Type B pancreatic cell (in vitro differentiated cells): ENCODE measurements at places on chromosomes 1 and 21. TPM values are rescaled to one million over a fixed set of nuclear protein-coding genes. Genes with fewer than 3 reads are reported as not detected.

- H3K4me3 ChIP-seq = no peak overlapping the region
- DNase-seq = no peak
- no peak overlapping the region for H3K27ac ChIP-seq
- H3K4me1 ChIP-seq = peaks cover 4% of the 10 kb centered on the region
- H3K36me3 ChIP-seq = no peaks in the 10 kb centered on the region
- H3K27me3 ChIP-seq = no peaks in the 10 kb centered on the region
These were observed 51.1 kb downstream of the SUSD4 start for GRCh38 chr1:223312705-223313414.

DNA sequence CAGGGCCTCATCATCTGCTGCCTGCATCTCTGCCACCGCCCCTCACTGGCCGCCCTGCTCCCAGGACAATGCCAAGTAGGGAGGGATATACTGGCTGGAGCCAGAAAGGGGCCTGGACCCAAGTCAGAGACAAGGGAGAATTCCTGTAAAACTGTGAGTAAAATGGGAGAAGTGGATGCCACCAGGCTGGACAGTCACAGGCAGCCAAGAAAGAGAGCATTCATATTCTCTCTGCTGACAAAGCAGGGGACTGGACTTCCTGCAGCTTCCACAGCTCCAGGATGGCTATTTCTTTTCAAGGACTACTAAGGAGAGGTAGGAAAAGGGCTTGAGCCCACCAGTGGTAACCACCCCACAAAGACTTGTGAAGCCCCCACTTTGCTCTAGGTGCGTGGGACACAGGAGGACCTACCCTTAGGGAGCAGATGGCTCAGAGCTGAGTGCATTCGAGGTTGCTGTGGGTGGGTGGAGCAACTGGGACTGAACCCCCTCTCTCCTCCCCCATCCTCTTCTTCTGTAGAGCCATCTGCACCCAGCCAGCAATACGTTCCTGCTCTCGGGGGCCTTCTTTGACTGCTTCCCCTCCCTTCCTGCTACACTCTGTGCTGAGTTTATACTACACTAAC is 57.5 kb downstream of the GLIS1 start:
- peaks cover 37% of the 10 kb centered on the region for H3K4me1 ChIP-seq
- H3K4me3 ChIP-seq = peak overlapping the region; percentile 45
- no peak for DNase-seq
- peaks cover 63% of the 10 kb centered on the region for H3K27me3 ChIP-seq

GRCh38 chr1:28157894-28158293 is 18.6 kb downstream of the PTAFR start:
- DNase-seq = no peak
- H3K27ac ChIP-seq = no peak overlapping the region
- H3K27me3 ChIP-seq = no peaks in the 10 kb centered on the region
- no peak overlapping the region for H3K4me3 ChIP-seq
- no peaks in the 10 kb centered on the region for H3K36me3 ChIP-seq
- H3K4me1 ChIP-seq = no peaks in the 10 kb centered on the region

GRCh38 chr1:223363057-223363855 is 720 bp downstream of the SUSD4 start:
- H3K27me3 ChIP-seq = peaks cover 72% of the 10 kb centered on the region
- no peaks in the 10 kb centered on the region for H3K36me3 ChIP-seq
- no peak for DNase-seq
- peak overlapping the region; percentile 36 for H3K27ac ChIP-seq
- H3K4me1 ChIP-seq = peaks cover 12% of the 10 kb centered on the region
- peak overlapping the region; percentile 88 for H3K4me3 ChIP-seq

- H3K27ac ChIP-seq = no peak overlapping the region
- H3K36me3 ChIP-seq = peaks cover 4% of the 10 kb centered on the region
- no peak overlapping the region for H3K4me3 ChIP-seq
- no peaks in the 10 kb centered on the region for H3K4me1 ChIP-seq
- no peaks in the 10 kb centered on the region for H3K27me3 ChIP-seq
- peak; percentile 59 for DNase-seq
These were observed 19.5 kb upstream of the RNF223 start for GRCh38 chr1:1093610-1093943.

DNA sequence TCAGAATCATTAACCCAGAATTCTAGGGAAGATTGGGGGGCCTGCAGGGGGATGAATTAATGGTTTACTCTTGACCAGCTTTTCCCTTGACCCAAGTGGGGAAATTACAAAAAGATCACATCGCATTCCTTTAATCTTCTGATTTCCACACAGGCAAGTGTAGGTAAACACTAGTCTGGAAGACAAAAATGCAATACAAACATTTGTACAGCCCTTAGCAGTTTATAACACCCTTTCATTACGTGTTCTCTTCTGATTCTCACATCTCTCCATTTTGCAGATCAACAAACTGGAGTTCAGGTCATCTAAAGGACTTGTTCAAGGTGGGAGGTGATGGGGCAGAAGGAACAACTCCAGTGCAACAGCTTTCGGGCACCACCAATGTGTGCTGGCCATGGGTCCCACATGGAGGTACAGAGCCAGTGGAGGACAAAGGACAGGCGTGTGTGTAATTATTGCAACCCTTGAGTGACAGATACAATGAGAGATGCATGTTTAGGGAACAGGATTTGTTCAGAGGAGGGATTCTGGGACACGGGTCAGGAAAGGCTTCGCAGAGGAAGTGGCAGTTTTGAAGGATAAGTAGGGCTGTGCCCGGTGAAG is 20.4 kb downstream of the ATF3 start:
- peaks cover 12% of the 10 kb centered on the region for H3K27me3 ChIP-seq
- H3K4me1 ChIP-seq = no peaks in the 10 kb centered on the region
- H3K4me3 ChIP-seq = no peak overlapping the region
- DNase-seq = no peak

GRCh38 chr1:43327549-43328292 is 9.9 kb upstream of the MPL start:
- H3K36me3 ChIP-seq = no peaks in the 10 kb centered on the region
- no peak overlapping the region for H3K4me3 ChIP-seq
- no peak overlapping the region for H3K27ac ChIP-seq
- no peak for DNase-seq
- H3K4me1 ChIP-seq = no peaks in the 10 kb centered on the region

GRCh38 chr1:115098979-115099692 is 9.8 kb upstream of the TSPAN2 start:
- H3K4me1 ChIP-seq = peaks cover 11% of the 10 kb centered on the region
- H3K36me3 ChIP-seq = no peaks in the 10 kb centered on the region
- H3K27me3 ChIP-seq = peaks cover 5% of the 10 kb centered on the region
- peak overlapping the region; percentile 67 for H3K27ac ChIP-seq
- peak overlapping the region; percentile 67 for H3K4me3 ChIP-seq

DNA sequence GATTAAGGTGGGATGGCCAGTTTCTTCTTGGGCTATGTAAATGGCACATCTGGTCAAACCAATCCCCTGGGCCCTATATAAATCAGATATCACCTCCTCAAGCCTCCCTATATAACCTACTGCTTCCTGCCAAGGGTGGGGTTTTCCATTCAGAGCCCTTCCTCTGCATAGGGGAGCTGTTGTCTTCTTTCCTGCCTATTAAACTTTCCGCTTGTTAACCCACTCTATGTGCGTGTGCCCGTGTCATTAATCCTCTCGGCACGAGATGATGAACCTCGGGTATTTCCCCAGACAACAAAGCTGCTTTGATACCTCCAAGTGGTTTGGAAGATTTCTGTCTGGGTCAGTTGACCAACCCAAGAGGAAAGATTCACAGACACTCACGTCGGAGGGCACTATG is 19.3 kb upstream of the SERTAD4 start:
- H3K36me3 ChIP-seq = no peaks in the 10 kb centered on the region
- no peaks in the 10 kb centered on the region for H3K4me1 ChIP-seq
- H3K4me3 ChIP-seq = no peak overlapping the region
- H3K27me3 ChIP-seq = no peaks in the 10 kb centered on the region

Gene OR2AK2
- not detected in 2 replicates for total RNA-seq
